ENCODE measurements at places on chromosomes 11 and 22.

DNA sequence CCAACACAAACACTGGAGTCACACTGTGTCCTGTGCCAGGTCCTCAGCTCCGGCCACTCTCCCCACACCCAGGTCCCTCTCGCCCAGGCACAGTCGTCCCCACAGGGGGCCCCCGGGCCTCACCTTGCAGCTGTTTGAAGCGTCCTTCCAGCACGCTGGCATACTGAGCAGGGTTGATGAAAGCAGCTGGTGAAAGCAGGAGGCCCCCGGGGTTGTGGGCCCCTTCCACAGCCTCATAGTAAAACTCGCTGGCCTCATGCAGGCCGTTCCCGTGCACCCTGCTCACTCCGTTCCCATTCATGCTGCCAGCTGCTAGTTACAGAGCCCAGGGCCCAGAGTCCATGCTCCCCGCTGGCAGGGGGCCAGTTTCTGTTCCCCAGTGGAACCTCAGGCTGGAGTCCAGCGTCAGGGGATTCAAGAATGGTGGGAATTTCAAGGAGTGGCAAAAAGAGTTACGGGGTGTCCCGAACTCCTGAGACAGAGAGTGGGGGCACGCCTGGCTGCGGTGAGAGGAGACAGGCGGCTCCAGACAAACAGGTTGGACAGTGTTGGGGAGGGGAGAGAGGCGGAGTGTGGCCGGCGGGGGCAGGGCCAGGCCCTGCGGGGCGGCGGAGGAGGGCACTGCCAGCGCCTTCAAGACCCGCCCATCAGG, 10.6 kb downstream of the SPTBN2 start:
- DNase-seq, result no peak

DNA sequence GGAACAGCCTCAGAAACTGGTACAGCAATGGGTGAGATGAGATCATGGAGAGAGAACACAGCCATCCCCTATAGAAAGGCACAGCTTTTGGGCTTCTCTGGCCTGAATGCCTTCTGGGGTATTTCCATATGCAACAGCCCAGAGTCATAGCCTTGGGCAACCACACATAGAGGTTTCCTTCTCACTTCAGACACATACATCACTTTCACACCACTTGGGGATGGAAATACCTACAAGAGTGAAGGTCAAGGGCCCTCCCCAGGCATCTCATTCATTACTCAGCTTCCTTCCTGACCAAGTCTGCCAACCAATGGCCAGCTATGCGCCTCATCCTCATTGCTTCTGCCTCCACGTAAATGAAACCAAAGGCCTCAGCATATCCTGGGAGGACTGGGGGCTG, 17.7 kb upstream of the OLFML1 start:
- no peak for DNase-seq

DNA sequence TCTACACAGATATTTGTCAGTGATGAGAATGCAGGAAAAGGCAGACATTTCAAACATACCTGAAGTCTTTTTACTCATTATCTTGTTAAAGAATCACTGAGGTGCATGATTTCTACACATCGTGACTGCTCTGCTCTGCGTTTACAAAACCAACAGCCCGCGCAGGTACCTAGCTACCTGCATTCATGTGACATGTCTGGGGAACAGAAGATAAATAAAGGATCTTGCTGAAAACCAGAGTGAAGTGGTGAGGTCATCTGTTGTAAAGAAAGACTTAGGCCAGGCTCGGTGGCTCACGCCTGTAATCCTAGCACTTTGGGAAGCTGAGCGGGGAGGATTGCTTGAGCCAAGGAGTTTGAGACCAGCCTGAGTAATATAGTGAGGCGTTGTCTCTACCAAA, 15.7 kb downstream of the ASPHD2 start:
- DNase-seq, result no peak

DNA sequence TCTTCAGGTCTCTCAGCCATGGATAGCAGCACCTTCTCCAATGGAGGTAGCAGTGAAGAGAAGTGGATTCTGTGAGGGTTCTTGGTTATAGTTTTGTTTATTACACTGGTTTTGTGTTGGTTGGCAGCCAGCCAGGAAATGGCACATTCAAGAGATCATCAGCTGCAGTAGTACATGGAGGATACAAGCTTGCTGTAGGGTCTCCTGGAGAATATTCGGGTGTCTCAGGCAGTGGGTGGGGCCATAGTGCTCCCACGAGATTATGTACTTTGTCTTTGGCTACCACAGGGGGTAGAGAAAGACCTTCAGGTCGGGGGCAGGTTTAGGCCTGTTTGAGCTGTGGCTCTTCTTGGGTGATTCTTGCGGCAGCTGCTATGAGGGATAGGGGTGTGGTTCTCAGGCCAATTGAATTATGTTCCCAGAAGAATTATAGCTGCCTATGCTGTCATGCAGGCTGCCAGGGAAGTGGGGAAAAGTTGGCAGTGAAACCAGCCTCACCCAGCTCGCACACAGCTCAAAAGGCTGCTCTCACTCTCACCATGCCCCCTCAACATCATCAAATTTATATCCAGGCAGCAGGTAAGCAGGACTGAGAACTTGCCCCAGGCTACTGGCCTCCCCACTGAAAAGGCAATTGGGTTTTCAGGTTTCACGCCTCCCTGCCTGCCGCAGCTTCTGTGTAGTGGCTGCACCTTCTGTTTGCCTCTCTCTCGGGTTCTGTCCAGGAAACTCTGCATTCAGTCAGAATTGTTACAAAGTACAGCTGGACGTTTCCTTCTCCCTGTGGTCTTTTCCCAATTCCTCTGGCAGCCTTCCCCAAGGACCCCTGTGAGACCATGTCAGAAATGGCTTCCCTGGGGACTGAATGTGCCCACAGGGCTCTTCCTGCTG, 435.5 kb downstream of the LUZP2 start:
- DNase-seq, result no peak

DNA sequence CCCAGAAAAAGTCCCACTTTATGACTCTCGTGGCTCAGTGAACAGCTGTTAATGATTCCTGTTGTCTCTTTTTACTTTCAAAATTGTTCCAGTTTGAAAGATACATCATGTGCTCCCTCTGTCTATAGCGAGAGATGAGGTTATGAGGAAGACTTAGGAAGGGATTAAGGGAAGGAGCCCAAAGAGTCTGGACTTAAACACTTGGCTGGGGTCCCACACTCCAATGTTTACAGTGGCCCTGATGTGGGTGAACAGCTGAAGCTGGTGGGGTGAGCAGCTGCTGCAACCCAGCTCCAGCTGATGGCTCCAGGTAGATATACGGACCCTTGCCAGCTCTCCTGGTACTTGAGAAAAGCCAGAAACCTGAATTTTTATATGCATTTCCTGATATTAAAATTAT, 84.5 kb upstream of the PLET1 start:
- no peak for DNase-seq

DNA sequence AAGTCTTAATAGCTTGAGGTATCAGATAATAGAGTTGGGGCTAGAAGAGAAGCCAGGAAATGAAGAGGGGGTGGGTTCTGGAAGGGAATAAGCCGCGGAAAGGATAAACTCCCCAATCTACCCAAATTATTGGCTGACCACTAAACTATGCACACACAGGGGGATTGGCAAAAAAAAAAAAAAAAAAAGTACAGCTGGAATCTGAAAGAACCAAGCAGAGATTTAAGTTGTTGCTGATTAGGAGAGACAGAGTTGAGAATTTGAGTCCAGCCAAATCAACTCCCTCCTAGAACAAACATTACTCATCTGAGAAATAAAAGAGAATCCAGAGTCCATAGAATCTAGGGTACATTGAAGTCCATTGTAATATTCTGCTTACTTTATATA, 134.9 kb downstream of the CCDC81 start:
- no peak for DNase-seq

DNA sequence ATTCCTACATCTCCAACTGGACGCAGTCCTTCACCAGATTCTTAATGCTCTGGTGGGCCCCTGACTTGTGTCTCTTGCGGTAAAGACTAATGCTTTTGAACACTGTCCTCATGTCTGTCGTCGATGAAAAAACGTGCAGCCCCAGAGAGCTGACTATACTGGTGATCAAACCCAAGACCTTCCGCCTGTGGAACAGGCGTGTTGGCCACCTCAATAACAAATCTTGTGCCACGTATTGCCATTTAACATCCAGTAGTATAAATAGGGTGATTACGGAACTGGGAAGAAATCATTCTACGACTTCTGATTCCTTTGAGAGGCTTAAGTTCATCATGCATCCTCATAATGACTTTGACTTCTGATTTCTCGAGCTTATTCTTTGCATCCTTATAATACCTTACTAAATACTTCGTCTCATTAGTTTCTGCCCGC, 45.6 kb downstream of the OR4D9 start:
- no peak for DNase-seq

GRCh38 chr22:17910561-17911311, 113.6 kb downstream of the MICAL3 start:
- no peak for DNase-seq

DNA sequence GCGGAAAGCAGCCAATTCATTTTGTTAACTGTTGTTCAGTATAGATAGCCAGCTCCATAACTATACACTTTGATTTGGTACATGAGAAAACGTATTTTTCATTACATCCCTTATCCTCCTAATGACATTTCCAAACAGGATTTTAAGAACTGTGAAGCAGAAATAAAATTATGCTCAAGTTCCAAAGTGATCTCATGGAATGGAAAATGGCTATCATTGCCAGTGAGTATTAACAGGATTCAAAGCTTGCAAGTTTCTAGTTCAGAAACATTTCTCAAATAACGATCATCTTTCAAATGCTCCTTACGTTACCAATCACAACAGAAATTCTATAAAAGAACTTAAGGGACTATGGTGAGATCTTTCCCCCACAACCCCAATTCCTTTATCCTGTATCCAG, 53.7 kb downstream of the CADM1 start:
- DNase-seq, result no peak

- DNase-seq, result no peak
Observed at GRCh38 chr11:33344611-33345010, 87.4 kb downstream of the HIPK3 start.

DNA sequence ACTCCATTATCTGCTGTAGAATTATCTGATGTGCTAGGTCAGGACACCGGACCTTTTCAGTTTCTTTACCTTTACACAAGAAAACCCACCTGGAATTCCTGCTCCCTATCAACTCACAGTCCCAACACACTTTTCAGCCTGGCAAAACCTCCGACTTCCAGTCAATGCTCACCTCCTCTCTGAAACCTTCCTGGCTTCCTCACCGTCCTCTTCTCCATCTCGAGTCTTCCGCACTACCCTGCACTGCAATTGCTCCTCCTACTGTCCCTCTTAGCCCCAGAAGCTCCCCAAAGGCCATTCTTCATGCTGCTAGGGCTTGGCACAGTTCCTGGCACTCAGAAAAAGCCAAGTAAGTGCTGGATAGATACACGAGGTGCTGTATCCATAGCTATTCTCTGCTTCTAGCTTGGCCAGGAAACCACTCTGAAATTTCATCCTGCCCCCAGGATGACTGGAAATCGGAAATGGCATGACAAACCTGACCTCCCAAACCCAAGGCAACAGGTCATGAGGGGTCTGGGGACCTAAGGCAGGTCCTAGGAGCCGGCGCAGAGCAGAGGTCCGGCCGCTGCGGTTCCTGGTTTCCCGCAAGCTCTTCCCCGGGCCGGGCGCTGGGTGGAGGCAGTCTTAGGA, 702 bp downstream of the SYN3 start:
- no peak for DNase-seq

- no peak for DNase-seq
Observed at GRCh38 chr11:126329644-126330211, 25.8 kb upstream of the ST3GAL4 start.

GRCh38 chr11:7489376-7489775, 4.1 kb downstream of the OLFML1 start:
- DNase-seq, result no peak

All from activated CD4-positive, alpha-beta T cell treated with anti-CD3 and anti-CD28 coated beads for 4 hours (primary cell).